ENCODE measurements at places on chromosomes 12 and 14. TPM values are rescaled to one million over a fixed set of nuclear protein-coding genes. Genes with fewer than 3 reads are reported as not detected.
A peak's percentile ranks its signal among the peaks of the same experiment; 100 is the strongest.

GRCh38 chr14:55533960-55534359, 46.0 kb upstream of the KTN1 start:
- no peak for DNase-seq

GRCh38 chr12:117063162-117063911, 35.9 kb downstream of the TESC start:
- peak; percentile 52 for DNase-seq

DNA sequence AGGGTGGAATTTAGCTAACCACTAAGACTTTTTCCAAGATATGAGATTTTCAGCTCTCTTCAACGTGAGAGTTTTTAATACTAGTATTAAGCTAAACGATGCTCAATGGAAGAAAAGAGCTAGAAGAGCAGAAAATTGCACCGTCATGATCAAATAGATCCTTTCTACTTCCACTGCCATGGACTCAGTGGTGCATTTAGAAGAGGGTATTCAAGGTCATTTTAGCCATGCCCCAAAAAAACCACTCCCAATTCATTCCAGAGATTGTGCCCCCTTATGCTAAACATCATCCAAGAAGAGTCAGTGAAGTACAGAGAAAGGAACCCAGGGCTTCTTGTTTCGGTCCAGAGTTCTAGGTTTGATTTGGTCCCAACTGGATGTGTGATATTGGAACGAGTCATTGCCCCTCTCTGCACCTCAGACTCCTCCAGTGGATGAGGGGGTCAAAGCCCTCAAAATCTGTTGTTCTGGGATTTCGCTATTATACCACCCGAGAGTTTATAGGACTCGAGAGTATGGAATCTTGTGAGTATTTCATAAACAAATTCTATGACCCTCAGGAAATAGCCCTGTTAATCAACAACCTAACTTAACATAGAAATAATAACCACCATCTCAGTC, 55.2 kb downstream of the DAD1 start:
- DNase-seq: no peak

Gene AQP6
- polyA plus RNA-seq: 0.19 TPM

- DNase-seq: peak; percentile 89
These were observed 47.1 kb downstream of the NCOR2 start for GRCh38 chr12:124520265-124520701.
